PC-3 (cell line): ENCODE measurements at places on chromosomes 3 and 15. TPM values are rescaled to one million over a fixed set of nuclear protein-coding genes. Genes with fewer than 3 reads are reported as not detected.

GRCh38 chr3:101813817-101814440, 34.9 kb downstream of the NXPE3 start:
- peak; percentile 74 for DNase-seq

DNA sequence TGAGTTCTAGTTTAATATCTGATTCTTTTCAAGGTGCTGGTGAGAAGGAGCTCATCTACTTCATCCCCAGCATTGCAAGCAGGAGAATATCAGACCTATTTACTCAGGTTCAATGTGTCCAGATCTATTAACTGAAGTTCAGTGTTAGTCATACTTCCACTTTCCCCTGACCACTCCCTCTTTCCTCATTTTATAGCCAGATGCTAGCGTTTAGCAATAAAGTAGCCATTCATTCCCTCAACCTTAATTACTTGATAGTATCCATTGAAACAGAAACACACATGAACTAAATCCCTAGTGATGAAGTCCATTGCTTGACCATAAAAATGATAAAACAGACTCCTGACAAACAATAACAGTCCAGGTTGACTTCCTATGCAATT, 60.0 kb downstream of the RPL22L1 start:
- DNase-seq, result peak; percentile 84

DNA sequence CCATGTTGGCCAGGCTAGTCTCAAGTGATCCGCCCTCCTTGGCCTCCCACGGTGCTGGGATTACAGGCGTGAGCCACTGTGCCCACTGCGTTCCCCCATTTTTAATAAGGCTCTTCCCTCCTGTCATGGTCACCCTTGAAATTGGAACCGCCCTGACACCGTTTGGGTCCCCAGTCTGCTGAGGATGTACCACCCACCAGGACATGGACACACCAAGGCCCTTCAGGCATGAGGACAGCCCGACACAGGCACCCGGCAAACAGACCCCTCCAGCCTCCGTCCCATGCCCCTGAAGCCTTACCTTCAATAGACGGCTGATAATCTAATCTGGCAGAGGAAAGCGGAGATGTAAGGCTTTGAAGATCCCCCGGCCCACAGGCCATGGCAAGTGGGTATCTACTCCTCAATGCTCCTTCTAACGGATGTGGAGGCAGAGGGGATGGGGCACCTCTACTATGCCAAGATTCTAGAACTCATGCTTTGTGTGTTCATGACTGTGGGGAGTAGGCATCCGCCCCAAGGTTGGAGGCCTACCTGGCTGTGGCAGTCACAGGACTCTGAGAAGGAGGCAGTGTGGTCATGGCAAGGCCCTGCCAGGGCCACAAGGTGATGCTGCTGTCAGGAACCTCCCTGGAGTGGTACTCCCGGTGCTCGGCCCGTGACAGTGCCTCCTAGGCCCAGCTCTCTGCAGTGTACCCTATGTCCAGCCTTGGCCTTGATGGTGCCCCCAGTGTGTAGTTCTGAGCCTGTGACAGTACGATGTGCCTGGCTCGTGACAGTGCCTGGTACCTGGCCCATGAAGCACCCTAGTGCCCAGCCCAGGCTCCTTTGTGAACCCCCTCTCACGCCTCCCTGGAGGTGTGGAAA, 18.6 kb upstream of the PRSS50 start:
- DNase-seq, result no peak

- DNase-seq, result no peak
Observed at GRCh38 chr15:63836579-63836978, 2.8 kb upstream of the HERC1 start.

DNA sequence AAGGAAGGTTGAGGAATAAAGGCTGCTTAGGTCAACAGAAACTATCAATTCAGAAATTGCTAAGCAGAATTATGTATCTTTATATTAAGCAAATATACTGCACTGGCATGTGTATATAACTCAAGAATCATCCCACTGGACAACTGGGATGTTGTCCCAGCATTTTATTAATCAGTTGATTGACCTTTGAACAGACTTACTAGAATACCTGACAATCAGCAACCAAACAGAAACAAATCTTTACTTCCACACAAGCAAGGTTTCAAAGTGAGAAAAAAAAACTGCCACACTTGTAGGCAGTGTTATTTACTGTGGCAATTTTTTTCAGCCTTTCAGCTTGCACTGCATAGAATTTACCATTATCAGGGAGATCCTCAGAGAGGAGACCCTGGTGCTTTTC, 218.8 kb downstream of the MAGI1 start:
- no peak for DNase-seq

GRCh38 chr15:33831646-33832045, 136.7 kb upstream of the CHRM5 start:
- no peak for DNase-seq

- DNase-seq, result peak; percentile 17
Observed at GRCh38 chr15:24761704-24762302, 86.2 kb downstream of the NPAP1 start.

DNA sequence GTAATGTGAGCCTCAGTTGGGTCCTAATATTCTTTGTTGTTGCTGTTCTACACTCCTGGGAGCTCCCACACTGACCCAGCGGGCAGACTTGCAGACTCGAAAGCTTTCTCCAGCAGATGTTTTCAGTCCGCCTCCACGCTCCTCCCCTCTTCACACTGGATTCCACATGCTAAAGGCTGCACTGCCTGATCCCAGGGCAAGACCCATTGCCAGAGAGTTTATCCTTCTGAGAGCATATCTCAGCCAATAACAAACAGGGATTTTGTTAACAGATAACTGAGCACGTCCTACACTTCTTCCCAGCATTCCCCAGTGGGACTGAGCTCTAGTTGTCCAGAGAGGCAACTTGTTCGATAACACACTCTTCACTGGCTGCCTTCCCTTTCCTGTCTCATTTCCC, 8.0 kb upstream of the COL6A6 start:
- DNase-seq, result no peak

DNA sequence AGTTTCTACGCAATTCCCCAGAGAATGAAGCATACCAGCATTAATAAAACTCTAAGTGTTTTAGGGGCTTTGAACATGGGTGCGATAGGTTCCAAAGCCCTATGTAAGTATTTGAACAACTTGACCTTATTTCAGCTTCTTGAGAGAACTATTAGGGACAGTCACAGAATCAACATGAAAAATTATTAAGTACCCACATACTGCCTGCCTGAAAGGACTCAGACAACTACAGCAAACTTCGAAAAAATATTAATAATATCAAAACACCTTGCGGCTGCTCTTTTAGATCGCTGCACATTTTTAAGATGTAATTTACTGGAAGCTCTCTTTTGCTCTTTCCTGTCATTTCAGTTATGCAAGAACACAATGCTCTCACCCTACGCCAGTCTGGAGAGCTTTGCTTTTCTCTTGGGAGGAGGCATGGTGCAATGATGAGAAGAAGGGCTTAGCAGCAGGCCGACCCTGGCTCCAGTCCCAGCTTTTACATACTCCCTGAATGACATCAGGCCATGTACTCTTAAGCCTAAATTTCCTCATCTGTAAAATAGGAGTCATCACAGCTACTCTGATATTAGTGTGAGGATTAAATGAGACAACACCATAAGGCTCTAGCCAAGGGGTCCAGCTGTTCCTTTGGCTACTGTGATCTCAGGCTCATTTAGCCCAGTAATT, 640.7 kb downstream of the FHIT start:
- DNase-seq, result no peak

GRCh38 chr3:106176734-106177133, 307.9 kb upstream of the CBLB start:
- no peak for DNase-seq

- DNase-seq, result peak; percentile 33
Observed at GRCh38 chr3:12994357-12994606, 78.9 kb downstream of the IQSEC1 start.

The OR4F15 gene
- not detected in 2 replicates for total RNA-seq

The CACNA1D gene
- not detected in 2 replicates for total RNA-seq

The TM4SF18 gene
- 0.06 and 0.40 TPM in 2 replicates for total RNA-seq

The NR1I2 gene
- 0.04 TPM in 1 of 2 replicates, not detected in the other for total RNA-seq

The MOBP gene
- total RNA-seq, result not detected in 2 replicates

The SPSB4 gene
- total RNA-seq, result not detected in 2 replicates

The MCF2L2 gene
- total RNA-seq, result 3.6 and 3.9 TPM in 2 replicates

The C15orf62 gene
- total RNA-seq, result 0.63 and 1.5 TPM in 2 replicates

The CTXN2 gene
- not detected in 2 replicates for total RNA-seq
